ENCODE measurements at places on chromosomes 4 and X. TPM values are rescaled to one million over a fixed set of nuclear protein-coding genes. Genes with fewer than 3 reads are reported as not detected.

DNA sequence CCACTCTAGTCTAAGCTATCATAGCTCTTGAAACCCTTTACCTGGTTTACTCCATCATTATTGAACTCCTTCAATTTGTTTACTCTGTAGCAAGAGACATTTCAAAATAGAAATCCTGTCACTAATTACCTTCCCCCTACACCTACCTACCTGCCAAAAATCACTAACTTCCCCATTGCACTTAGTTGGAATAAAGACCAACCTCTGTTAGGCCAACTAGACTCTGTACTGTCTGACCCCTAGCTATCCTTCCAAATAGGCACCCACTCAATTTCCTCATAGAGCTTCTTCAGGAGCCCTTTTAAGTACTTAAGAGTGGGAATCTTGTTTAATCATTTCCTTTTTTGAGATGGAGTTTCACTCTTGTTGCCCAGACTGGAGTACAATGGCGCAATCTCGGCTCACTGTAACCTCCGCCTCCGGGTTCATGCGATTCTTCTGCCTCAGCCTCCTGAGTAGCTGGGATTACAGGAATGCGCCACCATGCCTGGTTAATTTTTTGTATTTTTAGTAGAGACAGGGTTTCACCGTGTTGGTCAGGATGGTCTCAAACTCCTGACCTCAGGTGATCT, 8.9 kb upstream of the CDKL2 start:
- DNase-seq = no peak

DNA sequence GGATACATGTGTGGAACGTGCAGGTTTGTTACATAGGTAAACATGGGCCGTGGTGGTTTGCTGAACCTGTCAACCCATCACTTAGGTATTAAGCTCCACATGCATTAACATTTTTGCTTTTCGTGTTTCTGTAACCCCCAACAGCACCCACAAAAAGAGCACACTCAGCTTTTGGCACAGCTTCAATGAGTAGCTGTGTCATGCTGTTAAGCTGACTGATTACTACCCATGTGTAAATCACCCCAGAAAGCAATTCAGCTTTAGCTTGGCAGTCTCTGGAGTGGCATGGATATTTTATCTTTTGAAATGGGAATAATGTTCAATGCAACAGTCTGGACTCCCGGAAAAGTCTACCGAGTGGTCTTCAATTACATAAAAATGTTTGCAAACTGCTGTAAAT, 734.3 kb downstream of the STIM2 start:
- DNase-seq = no peak

- DNase-seq = no peak
Measured at GRCh38 chrX:42825201-42825600, 47.2 kb upstream of the PPP1R2C start.

GRCh38 chr4:128294464-128294863, 6.9 kb upstream of the PGRMC2 start:
- no peak for DNase-seq

DNA sequence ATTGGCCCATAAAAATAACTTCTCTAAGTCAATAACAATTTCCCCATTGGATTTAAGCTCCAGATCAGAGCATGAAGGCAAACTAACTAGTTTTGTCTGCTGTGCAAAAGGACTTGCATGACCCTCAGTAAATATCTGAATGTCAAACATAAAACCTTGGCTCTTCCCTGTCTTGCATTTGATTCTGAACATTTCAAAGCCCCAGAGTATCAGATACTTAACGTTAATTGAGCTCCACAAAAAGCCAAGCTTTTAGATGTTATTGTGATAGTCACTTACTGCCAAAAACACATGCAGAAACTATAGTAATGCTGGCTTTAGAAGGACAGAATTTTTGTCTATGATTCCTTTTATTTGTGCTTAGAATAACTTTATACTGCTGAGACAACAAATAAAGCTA, 664.2 kb downstream of the ADGRL3 start:
- DNase-seq = no peak

DNA sequence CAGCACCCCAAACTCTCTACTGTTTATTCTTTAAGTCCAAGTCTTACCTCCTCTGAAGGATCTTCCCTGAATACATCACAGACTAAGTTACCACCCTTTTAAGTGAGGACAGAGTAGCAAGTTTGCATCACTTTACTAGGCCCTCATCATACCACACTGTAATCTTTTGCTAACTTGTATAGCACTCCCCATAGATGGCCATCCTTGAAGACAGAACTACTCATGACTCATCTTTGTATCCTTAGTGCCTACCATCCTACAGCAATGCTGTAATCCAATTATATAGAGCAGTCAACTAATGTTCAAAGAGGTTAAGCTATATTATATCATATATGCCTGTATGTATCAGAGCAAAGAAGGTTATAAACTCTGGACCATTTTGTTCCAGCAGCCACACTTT, 101.4 kb downstream of the ADAMTS3 start:
- DNase-seq = no peak

GRCh38 chrX:105658136-105658535, 164.2 kb upstream of the NRK start:
- no peak for DNase-seq

- DNase-seq = peak; percentile 72
Measured at GRCh38 chr4:90127223-90127705, at the start of gene CCSER1. Gene CCSER1 (plus strand): TSS chr4:90127394.

SCML1 gene
- polyA plus RNA-seq = 23.1 TPM

TENM3 gene
- 4.7 TPM for polyA plus RNA-seq

DNA sequence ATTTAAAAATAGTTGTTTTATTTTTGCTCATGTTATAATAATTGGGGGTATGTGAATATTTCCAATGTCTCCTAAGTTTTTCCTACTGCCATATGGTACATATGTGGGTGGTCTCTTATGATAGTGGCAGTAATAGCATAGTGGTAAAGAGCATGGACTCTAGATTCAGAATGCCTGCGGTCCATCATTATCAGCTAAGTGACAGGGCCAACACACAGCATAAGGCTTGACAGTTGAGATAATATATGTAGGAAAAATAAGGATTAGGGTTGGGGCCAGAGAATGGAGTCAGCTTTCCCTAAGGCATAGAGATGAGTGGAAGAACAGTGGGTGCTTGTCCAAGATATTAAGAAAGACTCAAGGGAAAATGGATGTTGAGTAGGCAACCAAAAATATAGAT, 2707.5 kb downstream of the PCDH7 start:
- no peak for DNase-seq

- no peak for DNase-seq
Measured at GRCh38 chr4:52788806-52789205, 37.6 kb upstream of the ERVMER34-1 start.

DNA sequence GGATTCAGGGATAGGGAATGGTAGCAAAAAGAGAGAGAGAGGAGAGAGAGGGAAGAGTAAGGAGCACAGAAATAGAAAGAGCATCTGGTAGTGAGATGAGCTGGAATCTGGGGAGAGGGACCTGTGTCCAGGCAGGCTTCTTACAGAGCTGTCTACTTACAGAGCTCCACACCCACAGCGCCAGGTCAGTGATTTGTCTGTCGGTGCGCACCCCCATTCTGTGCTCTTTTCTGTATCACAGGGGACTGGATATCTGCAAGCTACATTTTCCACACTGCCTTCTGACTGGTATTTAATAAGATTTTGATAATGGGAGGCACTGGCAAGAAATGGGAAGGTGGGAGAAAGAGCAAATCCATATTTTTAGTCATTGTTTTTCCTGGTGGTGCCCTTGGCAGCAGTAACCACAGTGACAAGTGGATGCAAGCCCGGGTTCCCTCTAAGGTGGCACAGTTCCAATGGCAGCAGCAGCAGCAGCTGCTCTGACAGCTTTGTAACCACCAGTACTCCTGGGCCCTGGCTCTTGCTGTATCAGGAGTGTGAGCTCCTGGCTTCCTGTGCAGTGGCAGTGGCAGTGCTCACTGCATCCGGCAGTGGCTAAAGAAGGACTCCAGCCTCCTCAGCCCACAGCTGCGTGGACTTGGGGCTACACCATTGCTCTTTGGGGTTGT, 300.5 kb downstream of the TRIML1 start:
- DNase-seq = peak; percentile 22

All from left lung (tissue), 14 donors.